ENCODE measurements at places on chromosomes 2 and 18. TPM values are rescaled to one million over a fixed set of nuclear protein-coding genes. Genes with fewer than 3 reads are reported as not detected.

DNA sequence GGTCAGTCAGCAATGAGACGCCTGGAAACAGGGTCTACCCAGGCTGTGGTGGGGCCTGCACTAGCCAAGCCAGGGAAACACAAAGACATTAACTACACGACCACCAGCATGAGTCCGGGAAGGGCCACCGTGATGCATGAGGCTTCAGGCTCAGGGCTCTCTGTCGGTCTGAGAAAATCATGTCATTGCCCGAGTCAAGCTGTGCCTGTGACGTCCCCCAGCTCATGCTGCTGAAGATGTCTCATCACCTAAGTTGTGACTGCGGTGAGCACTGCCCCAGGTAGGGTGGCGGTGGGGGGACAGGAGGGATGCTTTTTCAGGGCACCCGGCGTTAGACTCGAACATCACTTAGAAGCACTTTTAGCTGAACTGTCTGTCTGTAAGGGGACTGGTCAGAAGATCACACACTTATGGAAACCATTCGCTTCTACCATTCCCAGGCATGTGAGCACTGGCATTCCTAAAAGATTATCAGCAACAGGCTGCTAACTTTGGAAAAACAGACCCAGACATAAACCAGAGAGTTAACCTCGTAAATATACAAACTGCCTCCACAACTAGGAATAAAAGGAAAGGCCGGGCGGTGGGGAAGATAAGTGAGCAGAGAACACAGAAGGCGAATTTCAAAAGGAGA is 234.5 kb downstream of the HDAC4 start:
- H3K27me3 ChIP-seq: no peaks in the 10 kb centered on the region
- H3K4me3 ChIP-seq: no peak overlapping the region
- peaks cover 27% of the 10 kb centered on the region for H3K4me1 ChIP-seq
- peaks cover 32% of the 10 kb centered on the region for H3K36me3 ChIP-seq
- no peak for DNase-seq
- no peak overlapping the region for H3K27ac ChIP-seq

DNA sequence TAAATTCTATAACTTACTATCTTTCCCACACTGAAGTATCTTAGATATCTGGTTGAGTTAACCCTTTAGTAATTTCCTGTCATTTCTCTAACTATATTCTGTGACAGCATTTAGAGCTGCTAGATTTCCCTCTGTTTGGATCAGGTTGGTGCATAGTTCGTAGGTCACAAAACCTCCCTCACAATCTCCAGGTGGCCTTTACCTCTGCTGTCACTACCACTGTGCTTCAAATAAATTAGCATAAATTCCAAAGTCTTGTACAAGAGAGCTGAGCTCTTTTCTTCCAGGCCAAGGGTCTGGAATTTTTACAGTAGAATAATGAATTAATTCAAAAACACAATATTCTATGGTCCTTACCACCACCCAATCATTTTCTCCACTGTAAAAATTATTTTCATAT is 739.7 kb downstream of the ERBB4 start:
- H3K36me3 ChIP-seq: no peaks in the 10 kb centered on the region
- H3K27me3 ChIP-seq: no peaks in the 10 kb centered on the region
- no peaks in the 10 kb centered on the region for H3K4me1 ChIP-seq
- H3K4me3 ChIP-seq: no peak overlapping the region

GRCh38 chr2:98348066-98348561 is 1.9 kb downstream of the CNGA3 start:
- H3K36me3 ChIP-seq: no peaks in the 10 kb centered on the region
- peaks cover 7% of the 10 kb centered on the region for H3K27me3 ChIP-seq
- no peaks in the 10 kb centered on the region for H3K4me1 ChIP-seq
- DNase-seq: no peak

- H3K27ac ChIP-seq: no peak overlapping the region
- no peaks in the 10 kb centered on the region for H3K4me1 ChIP-seq
- no peak overlapping the region for H3K4me3 ChIP-seq
- DNase-seq: no peak
- no peaks in the 10 kb centered on the region for H3K36me3 ChIP-seq
These were observed 28.0 kb upstream of the FAHD2A start for GRCh38 chr2:95374451-95374920.

DNA sequence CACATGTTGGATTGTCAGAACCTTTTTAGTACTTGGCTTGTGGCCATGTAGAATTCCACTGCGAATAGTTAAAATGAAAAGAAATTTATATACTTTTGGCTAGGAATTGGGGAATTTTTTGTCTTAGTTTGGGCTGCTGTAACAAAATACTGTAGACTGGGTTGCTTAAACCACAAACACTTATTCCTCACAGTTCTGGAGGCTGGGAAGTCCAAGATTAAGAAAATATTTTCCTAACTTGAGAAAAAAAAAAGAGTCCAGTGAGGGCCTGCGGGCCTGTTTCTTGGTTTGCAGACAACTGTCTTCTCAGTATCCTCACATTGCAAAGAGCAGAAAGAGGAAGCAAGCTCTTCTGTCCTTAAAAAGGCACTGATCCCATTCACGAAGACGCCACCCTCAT is 81.9 kb downstream of the CD226 start:
- no peak overlapping the region for H3K27ac ChIP-seq
- no peak overlapping the region for H3K4me3 ChIP-seq
- H3K4me1 ChIP-seq: no peaks in the 10 kb centered on the region
- no peaks in the 10 kb centered on the region for H3K27me3 ChIP-seq
- DNase-seq: no peak
- H3K36me3 ChIP-seq: peaks cover 21% of the 10 kb centered on the region

DNA sequence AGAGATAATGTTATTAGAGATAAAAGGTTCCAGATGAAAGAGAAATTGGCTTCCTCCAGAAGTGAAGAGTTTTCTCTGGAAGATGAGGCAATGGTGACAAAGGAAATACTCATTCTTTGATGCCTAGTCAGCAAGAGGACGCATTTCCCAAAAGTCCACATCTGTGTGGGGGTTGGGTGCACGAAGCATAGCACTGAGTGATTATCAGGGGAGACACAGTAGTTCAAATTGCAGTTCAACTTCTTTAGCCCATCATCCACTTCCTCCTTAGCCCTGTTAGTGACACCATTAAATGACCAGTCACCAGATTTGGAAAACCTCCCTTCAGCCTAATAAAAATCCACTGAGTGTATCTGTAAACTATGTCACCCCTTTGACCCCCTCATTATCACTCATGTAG is 80.9 kb upstream of the PHLPP1 start:
- H3K27ac ChIP-seq: no peak overlapping the region
- DNase-seq: no peak
- no peak overlapping the region for H3K4me3 ChIP-seq
- H3K4me1 ChIP-seq: no peaks in the 10 kb centered on the region
- H3K27me3 ChIP-seq: peaks cover 3% of the 10 kb centered on the region

GRCh38 chr2:46390036-46390435 is 89.3 kb upstream of the TMEM247 start:
- no peaks in the 10 kb centered on the region for H3K4me1 ChIP-seq
- H3K36me3 ChIP-seq: no peaks in the 10 kb centered on the region
- no peak overlapping the region for H3K27ac ChIP-seq
- H3K4me3 ChIP-seq: no peak overlapping the region
- no peaks in the 10 kb centered on the region for H3K27me3 ChIP-seq
- DNase-seq: no peak

DNA sequence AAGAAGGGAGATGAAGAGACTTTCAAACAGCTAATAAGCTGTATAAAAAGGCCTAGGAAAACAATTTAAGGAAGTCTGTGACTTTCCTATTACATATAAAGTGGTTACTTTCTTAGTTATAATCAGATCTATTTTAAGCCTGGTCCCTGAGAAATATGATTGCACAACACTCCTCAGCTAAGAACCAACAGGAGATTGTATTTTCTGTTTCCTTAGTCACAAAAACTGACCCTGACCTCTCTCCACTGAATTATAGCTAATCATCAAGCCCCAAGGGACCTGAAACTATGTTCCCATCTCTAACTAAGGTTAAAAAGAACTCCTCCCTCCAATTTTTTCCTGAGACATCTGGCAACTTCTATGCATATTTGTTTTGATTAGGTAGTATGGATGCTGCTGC is 106.9 kb downstream of the ROCK1 start:
- no peak overlapping the region for H3K27ac ChIP-seq
- peaks cover 26% of the 10 kb centered on the region for H3K36me3 ChIP-seq
- no peaks in the 10 kb centered on the region for H3K27me3 ChIP-seq
- H3K4me1 ChIP-seq: no peaks in the 10 kb centered on the region
- no peak for DNase-seq

DNA sequence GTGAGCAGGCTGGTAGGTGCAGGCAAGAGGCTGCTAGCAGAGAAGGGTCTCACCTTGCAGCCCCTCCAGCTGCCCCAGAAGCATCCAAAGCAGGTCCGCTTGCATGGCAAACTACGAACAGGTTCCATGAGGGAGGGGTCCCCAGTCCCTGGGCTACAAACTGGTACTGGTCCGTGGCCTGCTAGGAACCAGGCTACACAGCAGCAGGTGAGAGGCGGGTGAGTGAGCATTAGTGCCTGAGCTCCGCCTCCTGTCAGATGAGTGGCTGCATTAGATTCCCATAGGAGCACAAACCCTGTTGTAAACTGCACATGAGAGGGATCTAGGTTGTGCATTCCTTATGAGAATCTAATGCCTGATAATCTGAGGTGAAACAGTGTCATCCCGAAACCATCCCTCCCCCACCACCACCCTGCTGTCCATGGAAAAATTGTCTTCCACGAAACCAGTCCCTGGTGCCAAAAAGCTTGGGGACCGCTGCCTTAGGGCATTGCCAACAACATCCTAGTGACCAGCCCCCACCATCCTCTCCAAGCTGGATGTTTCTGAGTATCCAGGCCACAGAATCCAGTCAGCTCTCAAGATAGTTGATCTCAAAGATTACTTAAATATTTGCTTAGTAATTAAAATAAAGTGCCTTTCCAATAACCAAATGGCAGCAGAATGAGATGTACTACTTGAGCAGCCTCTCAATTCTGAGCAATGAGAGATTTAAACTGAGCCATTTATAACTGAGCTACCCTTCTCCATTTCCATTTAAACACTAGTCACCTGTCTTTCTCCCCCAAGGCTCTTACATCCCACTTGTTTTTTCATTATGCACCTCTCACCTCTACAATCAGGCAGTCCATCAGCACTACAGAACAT is 32.4 kb downstream of the LRP2 start:
- no peaks in the 10 kb centered on the region for H3K4me1 ChIP-seq
- H3K36me3 ChIP-seq: no peaks in the 10 kb centered on the region
- DNase-seq: no peak
- H3K27ac ChIP-seq: no peak overlapping the region
- H3K27me3 ChIP-seq: no peaks in the 10 kb centered on the region

MOGAT1 gene
- total RNA-seq: not detected

SPP2 gene
- total RNA-seq: not detected

CEP192 gene
- 45.5 TPM for total RNA-seq
